ENCODE measurements at places on chromosomes 2 and 18.

GRCh38 chr2:191178806-191179514, 28.2 kb upstream of the STAT4 start:
- DNase-seq: no peak

- DNase-seq: no peak
These were observed 6.3 kb upstream of the CHN1 start for GRCh38 chr2:175011505-175011904.

GRCh38 chr2:238594796-238595749, 168.3 kb downstream of the ASB1 start:
- no peak for DNase-seq

GRCh38 chr18:49399003-49399402, 61.4 kb downstream of the DYM start:
- no peak for DNase-seq

DNA sequence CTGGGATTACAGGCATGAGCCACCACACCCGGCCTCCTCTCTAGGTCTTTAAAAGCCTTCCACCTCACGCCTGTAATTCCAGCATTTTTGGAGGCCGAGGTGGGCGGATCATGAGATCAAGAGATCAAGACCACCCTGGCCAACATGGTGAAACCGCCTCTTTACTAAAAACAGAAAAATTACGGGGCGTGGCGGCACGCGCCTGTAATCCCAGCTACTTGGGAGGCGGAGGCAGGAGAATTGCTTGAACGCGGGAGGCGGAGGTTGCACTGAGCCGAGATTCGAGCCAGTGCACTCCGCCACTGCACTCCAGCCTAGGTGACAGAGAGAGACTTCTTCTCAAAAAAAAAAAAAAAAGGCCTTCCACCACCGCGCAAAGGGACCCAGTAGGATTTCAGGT, 1.3 kb upstream of the FAM117B start:
- no peak for DNase-seq

GRCh38 chr2:18545384-18545783, 15.1 kb downstream of the RDH14 start:
- no peak for DNase-seq

- DNase-seq: no peak
These were observed 143.7 kb downstream of the LRATD1 start for GRCh38 chr2:14776216-14776615.

- no peak for DNase-seq
These were observed 1.4 kb downstream of the FZD5 start for GRCh38 chr2:207768168-207768865.

DNA sequence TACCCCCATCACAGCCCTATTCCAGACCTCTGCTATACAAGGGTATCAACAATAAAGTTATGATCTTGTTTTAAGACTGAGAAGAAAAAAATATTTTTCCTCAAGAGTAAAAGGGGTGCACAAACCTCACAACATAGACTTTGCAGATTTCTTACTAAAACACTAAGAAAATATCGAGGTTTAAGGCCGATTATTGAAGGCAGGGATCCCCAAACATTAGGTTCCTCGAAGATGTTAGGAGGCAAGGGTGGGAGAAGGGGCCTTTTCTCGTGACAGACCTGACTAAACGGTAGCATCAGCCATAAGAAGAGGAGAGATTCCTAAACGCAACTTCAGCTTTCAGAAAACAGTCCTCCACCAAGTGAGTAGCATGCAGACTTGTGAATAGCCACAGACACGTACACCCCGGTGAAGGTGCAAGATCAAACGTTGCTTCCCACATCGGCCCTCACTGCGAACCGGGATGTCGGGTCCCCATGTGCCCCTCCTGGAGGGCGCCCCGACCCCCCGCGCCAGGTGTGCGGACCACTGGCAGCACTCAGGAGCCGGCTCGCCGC, 678 bp downstream of the PIAS2 start:
- DNase-seq: peak; percentile 10

- no peak for DNase-seq
These were observed 121.0 kb upstream of the TWIST2 start for GRCh38 chr2:238726670-238727584.

DNA sequence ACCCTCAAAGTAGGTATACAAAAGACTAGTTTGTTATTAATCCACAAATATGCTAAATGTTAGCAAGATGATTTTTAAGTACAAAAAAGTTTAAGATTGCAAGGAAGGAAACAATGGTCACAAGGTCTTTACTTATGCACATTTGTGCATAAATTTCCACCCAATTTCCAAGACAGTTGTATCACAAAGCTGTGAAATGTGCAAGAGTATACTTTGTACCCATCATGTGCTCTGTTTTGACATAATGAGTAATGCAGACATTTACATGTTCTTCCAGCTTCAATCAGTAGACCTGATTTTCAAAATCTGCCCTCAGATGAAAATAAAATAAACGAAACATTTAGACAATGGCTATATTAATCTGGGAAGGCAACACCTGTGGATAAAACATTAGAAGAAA, 27.0 kb downstream of the SLC5A7 start:
- no peak for DNase-seq

DNA sequence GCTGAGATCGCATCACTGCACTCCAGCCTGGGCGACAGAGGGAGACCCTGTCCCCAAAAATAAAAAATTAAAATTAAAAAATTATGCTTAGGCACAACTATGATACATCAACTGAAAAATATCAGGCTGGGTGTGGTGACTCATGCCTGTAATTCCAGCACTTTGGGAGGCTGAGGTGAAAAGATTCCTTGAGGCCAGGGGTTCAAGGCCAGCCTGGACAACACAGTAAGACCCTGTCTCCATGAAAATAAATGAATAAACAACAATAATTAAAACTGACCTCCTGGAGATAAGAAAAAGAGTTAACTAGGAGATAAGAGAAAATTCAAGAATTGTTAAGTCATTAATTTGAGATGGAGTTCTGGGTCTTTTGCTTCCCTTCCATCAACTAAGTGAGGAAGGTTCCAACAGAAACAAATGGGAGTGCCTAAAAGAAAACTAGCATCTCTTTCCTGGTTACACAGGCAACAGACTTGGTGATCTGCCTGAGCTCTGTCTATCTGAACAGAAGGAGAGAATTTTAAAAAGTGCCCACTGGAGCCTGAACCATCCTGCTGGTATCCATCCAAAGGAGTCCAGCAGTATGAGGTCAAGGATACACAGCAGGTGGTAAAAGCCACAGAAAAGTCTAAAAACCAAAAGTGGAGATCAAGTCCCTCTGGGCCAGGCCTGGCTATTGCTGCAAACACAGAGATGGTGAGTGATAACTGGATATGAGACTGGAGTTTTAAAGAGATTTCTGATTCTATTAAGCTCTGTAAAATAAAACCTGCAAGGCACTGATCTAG, 8.8 kb downstream of the PPM1G start:
- no peak for DNase-seq

GRCh38 chr2:198641161-198641560, 816.6 kb downstream of the SATB2 start:
- no peak for DNase-seq

All from activated CD4-positive, alpha-beta T cell treated with anti-CD3 and anti-CD28 coated beads, Interleukin-2, amount 50 U/mL, for 24 hours (primary cell).